HAP-1 (cell line): ENCODE measurements at places on chromosomes 11 and 22.

- DNase-seq = no peak
Observed at GRCh38 chr11:130831506-130831905, 84.8 kb downstream of the SNX19 start.

GRCh38 chr22:27755521-27756211, 45.9 kb downstream of the MN1 start:
- no peak for DNase-seq

GRCh38 chr22:24706054-24706453, 68.5 kb downstream of the PIWIL3 start:
- DNase-seq = no peak

GRCh38 chr11:106468086-106468485, 390.6 kb downstream of the AASDHPPT start:
- no peak for DNase-seq

GRCh38 chr11:123062892-123063825, 1.2 kb upstream of the HSPA8 start:
- DNase-seq = peak; percentile 29

DNA sequence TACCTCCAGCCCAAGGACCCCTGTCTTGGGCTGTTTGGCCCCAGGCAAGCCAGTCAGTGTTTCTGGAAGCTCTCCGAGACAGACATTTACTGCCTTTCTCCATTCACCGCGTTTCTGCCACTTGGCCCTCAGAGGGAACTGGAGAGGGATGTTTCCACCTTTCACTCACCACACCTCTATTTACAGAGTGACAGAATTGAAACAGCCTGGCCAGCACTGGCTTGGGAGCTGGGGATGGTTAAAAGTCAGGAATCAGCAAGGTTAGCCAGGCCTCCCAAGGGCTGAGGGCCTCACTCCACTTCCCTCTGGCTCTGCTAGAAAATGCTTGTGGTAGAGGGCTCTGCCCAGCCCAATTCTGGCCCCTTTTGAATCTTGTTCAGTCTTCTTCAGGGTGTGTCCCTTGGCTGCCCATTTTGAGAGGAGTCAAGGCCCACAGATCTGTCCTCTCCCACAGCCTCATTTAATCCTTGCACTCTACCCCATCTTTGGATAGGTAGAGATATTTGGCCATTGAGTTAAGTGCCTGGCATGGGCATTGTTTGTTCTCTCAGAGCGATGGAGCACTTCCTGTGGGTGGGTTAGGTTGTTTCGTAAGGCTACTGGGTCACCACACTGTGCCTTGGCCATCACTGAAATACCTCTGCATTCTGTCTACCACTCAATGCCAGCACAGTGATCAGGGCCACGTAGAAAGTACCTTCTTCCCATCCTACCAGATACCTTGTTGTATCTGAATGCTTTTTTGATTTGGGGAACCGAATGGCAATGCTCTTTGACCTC, 119.2 kb downstream of the MICAL2 start:
- no peak for DNase-seq

- DNase-seq = no peak
Observed at GRCh38 chr11:22749536-22749935, 80.1 kb downstream of the SVIP start.

DNA sequence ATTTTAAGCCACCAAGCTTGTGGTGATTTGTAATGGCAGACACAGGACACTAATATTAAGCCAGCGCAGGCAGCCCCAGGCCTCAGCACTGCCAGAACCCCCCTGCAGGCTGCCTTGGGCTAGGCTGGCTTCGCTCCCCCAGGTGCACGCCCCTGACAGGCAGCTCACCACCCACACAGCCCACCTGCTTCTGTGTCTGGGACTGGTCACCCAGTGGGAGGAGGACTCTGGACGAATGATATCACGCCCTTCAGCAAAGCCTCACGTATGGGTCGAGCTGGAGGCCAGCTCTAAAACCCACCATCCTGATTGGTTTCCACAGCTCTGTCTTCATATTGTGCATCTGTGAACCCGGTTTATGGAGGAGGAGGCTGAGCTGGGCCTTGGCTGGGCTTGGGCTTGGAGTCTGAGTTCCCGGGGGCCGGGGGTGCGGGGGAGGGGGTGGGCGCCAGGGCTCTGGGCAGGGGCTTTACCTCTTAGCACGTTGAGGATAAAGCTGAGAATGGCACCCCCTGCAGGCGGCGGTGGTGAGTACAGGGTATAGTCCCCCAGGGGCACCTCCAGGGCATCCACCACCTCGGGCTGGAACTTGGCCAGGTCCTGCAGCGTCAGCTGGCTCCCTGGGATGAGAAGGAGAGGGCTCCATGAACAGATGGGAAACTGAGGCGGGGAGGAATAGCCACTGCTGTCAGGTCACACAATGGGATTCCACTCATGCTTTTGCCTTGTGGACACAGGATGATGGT, 13.8 kb downstream of the GGT5 start:
- DNase-seq = peak; percentile 85

DNA sequence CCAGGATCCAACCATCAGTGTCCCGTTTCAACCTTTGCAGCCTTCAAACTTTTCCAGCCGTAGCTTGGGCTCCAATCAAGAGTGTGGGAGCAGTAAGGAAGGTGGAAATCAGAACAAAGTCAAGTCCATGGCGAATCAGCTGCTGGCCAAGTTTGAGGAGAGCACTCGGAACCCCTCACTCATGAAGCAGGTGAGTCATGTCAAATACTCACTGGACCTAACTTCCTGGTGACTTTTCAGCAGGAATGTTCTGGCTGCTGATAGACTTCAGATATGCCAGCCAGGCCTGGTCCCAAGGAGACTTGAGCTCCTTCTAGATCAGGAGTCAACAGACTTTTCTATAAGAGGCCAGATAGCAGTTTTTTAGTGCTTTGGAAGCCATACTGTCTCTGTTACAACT, 129.0 kb downstream of the MICAL2 start:
- no peak for DNase-seq

- peak; percentile 76 for DNase-seq
Observed at GRCh38 chr11:41201156-41201555, 258.3 kb downstream of the LRRC4C start.

- DNase-seq = no peak
Observed at GRCh38 chr11:94657629-94658028, 90.5 kb downstream of the PIWIL4 start.

DNA sequence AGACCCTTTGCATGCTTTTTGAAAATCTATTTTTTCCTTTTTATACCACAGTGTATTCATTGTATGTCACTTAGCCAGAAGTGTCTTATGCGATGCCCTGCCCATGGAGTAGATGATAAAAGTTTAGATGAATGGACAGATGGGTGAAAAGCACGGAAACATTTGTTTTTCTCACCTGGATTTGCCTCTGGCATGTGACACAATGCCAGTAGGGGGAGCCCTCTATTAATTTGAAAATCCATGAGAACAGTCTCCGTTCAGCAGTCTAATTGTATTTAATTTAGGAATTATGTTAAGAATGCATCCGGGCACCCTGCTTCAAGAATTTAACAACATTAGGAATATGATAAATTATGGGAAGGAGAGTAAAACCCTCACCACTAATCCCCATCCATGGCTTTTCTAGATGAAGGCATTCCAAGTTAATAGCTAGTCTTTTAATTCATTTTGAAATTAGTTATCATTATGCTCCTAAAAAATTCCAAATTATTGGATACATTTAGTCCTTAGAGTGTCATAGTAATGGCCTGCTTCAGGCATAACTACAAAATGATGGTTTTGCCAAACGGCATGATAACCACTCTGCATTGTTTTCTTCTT, 55.3 kb upstream of the ALKBH3 start:
- DNase-seq = peak; percentile 40

DNA sequence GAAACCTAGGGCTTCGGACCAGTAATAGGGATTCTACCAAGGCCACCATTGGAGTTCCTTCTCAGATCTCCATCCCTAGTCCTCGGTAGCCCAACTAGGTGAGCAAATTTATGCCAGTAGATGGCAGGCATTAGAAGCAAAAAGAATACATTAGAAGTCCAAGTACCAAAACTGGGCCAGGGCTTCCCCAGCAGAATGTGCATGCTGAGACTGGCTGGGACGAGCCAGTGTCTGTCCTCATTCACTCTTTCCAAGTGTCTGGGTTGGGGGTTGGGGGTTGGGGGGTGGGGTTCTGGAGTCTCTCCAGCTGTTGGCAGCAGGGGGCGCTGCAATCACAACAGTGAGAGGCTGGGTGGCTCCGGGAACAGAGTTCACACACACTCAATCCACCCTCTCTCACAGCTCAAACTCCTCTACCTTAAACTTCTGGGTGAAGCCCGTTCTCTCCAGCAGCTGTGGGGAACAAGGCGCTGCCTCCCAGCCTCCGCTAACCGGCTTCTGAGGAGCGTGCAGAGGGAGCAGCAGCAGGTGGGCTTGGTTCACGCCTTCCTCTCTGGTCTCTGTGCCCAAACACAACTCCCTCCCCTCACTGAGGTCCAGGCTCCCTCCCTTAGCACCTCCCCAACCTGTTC, 57.5 kb downstream of the BTG4 start:
- DNase-seq = peak; percentile 33
